ENCODE measurements at places on chromosomes 2 and 18. TPM values are rescaled to one million over a fixed set of nuclear protein-coding genes. Genes with fewer than 3 reads are reported as not detected.

IL36RN gene
- not detected for total RNA-seq

TRIM43 gene
- total RNA-seq: not detected

VWA3B gene
- total RNA-seq: not detected

AQP12A gene
- not detected for total RNA-seq

GRCh38 chr2:23531881-23532280 is 146.9 kb downstream of the KLHL29 start:
- no peak for DNase-seq

- peak; percentile 24 for DNase-seq
Observed at GRCh38 chr2:216694082-216694825, 1.1 kb downstream of the IGFBP5 start.

- DNase-seq: no peak
Observed at GRCh38 chr18:44320619-44321460, 359.8 kb upstream of the SETBP1 start.

- DNase-seq: peak; percentile 67
Observed at GRCh38 chr2:9813312-9814128, 29.8 kb upstream of the TAF1B start.

DNA sequence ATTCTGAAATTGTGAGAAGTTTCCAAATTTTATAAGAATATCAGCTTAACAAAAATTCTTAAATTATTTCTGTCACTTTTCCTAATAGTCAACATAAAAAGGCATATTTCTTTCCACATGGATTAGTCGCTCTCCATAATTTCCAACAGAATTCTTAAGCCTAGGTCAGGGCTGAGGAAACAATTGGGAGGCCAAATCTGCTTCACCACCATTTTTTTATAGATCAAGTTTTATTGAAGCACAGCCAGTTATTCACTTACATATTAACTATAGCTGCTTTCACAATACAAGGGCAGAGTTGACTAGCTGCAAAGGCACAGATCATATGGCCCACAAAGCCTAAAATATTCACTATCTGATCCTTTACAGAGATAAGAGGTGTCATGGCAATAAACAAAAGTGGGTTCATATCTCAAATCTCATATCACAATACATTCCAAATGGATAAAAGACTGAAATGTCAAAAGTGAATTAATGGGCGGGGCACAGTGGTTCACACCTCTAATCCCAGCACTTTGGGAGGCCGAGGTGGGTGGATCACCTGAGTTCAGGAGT is 18.7 kb downstream of the MEMO1 start:
- DNase-seq: no peak

DNA sequence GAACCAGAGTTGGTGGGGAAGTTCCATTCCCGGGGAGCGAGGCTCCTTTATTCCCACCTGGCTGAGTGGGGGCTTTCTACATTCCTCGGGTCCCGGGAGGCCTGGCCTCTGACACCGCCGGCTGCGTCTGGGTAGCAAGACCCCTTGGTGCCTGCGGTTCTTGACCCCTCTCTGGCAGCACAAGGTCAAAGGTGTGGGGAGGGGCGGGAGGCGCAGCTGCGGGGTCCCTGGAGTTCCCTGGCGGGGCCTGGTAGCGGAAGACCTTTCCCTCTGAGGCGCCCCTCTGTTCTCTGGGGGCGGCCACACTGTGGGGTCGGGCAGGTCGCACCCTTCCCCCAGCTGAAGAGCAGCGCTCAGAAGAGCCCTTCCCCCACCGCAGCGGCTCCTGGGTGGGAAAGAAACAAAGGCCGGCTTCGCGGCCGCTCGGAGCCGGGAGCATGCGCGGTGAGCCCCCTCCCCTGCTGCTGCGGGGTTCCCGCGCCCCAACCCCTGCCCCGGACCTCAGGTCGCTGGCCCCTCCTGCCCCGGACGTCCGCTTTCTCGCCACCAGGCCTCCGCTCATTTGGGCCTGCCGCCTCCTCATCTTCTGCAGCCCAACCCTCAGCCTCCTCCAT is 146.3 kb downstream of the ANKRD44 start:
- no peak for DNase-seq

GRCh38 chr2:127558911-127559310 is 23.4 kb downstream of the MYO7B start:
- no peak for DNase-seq

- no peak for DNase-seq
Observed at GRCh38 chr18:36200354-36200771, 13.1 kb downstream of the MOCOS start.

DNA sequence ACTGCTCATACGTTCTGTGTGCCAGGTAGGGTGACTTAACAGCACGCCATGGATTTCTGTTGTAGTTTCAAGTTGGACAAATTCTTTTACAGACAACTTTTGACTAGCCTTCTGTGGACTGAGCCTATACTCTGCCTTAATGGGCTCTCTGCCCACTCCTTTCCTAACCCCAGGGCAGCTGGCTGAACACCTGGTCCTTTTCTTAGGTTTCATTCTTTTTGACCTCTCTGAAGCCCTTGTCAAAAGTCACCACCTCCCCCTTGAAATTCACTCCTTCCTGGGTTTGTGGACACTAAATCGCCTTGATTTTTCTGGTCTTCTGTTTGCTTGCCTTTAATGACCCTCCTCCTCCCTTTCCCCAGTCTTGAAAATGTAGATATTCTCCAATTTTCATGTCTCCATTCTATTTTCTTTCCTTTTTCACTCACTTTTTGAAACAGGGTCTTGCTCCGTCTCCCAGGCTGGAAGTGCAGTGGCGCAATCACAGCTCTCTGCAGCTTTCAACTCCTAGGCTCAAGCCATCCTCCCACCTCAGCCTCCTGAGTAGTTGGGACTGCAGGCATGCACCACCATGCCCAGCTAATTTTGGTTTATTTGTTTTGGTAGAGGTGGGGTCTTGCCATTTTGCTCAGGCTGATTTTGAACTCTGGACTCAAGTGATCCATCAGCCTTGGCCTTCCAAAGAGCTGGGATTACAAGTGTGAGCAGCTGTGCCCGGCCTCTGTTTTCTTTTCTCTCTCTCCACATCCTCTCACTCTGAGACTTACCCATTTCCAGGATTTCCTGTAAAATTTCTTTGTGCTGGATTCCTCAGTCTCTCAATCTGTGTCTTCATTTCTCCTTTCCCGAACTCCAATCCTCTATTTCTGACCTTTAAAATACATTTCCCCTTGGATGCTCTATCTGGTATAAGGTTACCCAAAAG is 112.9 kb downstream of the PLB1 start:
- no peak for DNase-seq
